ENCODE measurements at places on chromosomes 5 and 9.

- peak; percentile 80 for DNase-seq
These were observed 598 bp downstream of the RGP1 start for GRCh38 chr9:35749515-35750255.

DNA sequence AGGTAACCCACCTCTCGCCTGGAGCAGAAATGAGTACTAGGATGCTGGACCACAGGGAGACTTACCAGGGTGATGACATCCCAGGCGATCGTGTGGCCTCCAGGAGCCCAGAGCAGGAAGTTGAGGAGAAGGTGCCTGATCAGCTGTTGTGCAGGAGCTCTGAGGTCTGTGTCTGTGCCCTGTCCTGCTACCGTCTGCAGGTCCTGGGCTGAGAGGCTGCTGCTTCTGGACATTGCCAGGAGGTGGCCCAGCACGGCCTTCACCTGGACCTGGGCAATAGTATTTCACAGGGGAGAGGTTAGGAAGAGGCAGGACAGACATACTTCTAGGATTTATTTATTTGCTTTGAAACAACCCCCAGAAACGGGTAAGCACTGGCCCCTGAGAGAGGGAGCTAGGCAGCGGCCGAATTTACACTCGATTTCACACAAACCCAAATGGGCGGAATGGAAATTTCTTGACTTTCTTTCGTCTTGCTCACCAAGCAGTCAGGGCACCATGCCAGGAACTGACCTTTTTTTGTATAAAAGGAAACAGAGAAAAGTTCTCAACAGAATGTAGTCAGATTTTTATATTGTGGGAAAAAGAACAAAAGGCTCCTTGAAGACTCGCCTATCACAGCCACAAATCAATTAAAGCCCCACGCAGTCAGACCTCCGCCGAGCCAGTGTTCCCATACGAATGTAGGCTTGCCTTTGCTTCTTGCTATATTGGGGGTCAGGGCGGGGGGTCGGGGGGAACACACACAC is 210.3 kb downstream of the FANCC start:
- no peak for DNase-seq

GRCh38 chr5:179825655-179826182 is 5.0 kb downstream of the SQSTM1 start:
- DNase-seq = no peak

GRCh38 chr9:8628791-8629190 is 829.2 kb upstream of the DMAC1 start:
- no peak for DNase-seq

- DNase-seq = no peak
These were observed 107.1 kb downstream of the CDH18 start for GRCh38 chr5:19880859-19881436.

DNA sequence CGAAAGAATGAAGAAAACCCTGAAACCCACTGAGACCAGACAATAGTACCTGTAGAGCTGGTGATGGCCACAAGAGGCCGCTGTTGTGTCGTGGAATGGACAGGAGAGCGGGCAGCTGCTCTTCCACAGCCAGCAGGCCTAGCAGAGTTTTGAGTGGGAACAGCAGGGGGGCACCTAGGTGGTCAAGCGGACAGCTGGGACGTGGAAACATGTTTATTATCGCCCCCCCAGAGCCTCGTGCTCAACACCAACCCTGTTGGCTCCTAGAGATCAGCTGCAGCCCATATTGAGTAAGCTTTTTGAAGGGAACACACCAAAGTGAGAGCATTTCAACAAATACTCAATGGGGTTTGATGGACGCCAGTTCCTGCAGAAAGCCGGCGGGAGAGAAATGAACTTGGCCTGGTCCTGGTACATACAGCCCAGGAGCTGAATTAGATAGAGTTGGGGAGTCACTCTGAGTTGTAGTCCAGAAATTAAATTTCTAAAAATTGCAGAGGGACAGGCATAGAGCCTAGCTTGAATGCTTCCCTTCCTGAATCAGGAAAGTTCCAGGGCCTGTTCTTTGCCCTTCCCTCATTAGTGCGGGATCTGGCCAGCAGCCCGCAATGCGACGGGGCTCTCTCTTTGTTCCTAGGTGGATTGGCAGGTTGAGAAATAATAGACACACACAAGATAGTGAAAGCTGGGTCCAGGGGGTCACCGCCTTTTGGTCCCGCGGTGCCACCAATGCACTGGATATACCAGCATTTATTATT is 33.8 kb downstream of the MFAP3 start:
- DNase-seq = peak; percentile 95

- DNase-seq = peak; percentile 32
These were observed 51.5 kb upstream of the SH3PXD2B start for GRCh38 chr5:172505845-172506244.

GRCh38 chr5:73599380-73599779 is 26.6 kb upstream of the ARHGEF28 start:
- DNase-seq = no peak

DNA sequence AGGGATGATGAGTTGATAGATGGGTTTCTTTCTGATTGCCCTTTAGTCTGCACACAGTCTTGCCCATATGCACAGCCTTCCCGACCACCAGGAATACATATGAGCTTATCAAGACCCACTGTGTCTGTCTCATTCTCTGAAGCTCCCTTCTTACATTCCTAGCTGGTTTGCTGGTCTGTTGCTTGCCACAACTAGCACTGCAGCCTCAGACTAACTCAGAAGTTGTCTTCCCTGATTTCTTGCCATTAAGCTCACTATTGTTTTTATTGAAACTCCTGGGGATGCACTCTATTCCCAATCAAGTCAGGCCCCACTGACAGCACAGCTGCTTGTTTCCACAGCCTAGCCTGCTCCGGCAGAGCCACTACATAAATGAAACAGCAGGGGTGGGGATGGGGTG is 97.5 kb downstream of the SAXO1 start:
- DNase-seq = no peak

GRCh38 chr5:14913096-14913495 is 41.5 kb upstream of the ANKH start:
- DNase-seq = no peak

DNA sequence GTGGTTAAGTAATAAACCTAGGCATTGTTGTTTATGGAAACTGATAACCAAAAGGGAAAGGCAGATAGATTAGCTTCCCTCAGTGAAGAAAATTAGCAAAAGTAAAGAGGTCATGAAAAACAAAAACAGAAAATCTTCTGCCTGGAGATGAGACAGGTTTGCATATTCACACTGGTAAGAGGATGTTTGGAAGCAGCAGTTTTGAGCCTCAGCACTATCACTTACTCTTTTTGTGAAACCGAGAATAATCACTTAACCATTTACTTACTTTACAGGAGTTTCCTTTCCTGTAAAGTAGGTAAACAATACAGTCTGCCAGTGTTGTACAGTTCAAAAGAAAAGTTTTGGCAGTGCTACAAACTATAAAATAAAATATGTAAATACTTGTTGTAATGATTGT is 35.5 kb upstream of the EMB start:
- no peak for DNase-seq

DNA sequence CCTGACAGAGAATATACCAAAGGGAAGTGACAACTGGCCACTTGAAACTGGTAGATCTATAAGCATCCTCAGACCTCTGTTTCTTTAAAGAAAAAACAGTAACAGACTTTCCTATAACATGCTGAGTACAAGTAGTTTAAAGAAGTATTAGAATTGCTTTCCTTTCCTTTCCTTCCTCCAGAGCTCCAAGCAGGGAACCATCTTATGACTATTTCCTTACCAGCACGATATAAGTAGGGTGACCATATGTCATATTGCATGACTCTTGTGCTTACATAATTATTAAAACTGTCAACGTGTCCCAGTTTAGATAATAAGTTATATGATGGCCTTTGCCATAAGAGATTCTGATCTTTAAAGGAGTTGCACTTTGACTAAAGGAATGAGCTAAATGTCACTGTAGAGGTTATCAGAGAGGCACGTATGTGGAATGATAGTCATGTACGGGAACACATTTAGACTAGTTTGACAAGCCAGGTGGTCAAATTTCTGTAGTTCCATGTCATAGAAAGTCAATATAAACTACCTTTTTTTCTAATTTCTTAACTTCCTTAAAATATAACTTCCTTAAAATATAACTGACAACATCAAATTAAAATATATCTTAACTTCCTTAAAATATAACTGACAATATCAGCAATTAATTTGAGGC is 212.7 kb upstream of the CD180 start:
- DNase-seq = no peak

GRCh38 chr5:167479779-167480178 is 811.7 kb upstream of the WWC1 start:
- no peak for DNase-seq

GRCh38 chr9:132163876-132164603 is 2.2 kb downstream of the NTNG2 start:
- no peak for DNase-seq

GRCh38 chr5:2000591-2000990 is 117.9 kb upstream of the IRX4 start:
- DNase-seq = no peak

DNA sequence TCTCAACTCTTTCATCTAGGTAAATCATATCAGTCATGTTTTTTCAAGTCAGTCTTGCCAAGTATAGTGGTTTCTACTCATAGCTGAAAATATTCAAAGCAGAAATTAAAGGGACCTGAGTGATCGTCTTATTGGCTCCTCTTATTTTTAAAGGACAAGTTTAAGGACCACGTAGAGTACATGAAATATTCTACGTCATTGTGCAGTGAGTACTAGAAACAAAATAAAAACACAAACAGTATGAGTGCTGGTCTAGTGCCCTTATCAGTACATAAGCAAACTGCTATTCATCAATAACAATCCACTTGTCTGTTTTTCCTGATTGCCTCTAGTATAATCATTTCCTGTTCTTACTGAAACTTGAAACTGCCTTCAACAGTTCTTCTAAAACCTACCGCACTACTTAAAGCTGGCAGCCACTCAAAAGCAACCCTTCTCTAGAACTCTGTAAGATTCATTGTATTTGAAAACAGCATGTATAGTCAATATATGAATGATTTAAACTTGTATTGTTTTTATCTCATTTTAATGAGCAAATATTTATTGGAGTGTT is 853.7 kb downstream of the TAF11L14 start:
- DNase-seq = no peak

GRCh38 chr9:21711504-21711903 is 90.9 kb upstream of the MTAP start:
- DNase-seq = no peak

- DNase-seq = no peak
These were observed 513 bp upstream of the RNF180 start for GRCh38 chr5:64165160-64165499.

DNA sequence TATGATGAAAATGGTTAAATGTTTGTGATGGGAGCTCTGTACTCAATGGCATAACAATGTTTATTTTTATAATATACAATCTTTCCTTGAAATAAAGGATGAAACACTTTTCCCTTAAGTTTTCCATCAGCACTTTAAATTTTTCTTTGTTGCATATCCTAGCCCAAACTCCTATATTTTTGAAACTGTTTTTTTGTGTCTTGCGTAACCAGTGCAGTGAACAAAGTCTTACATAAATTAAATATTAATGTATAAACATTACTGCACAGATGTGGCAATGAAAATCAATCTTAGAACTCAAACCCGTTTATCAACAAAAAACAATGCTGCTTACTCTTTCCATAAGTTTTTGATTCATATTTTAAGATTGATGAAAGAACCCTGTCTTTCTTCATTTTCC is 34.1 kb upstream of the IL31RA start:
- no peak for DNase-seq

DNA sequence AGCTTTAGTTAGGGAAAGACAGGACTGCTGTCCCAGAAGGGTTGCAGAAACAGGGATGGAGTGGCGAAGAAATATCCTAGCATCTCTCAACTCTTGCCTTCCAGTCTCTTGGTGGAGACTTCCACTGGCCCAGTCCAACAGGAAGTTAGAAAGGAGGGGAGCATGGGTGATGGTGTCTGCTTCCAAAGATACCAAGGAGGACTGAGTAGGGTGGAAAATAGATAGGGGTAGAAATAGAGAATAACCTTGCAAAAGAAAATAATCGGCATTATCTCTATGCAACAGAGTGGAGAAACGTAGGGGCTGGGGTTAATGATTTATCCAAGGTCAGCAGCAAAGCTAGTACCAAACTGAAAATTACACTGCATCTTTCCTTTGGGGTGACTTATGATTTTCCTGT is 242.3 kb downstream of the PSAT1 start:
- no peak for DNase-seq

- DNase-seq = no peak
These were observed 6.6 kb upstream of the PHYHD1 start for GRCh38 chr9:128913995-128914772.

DNA sequence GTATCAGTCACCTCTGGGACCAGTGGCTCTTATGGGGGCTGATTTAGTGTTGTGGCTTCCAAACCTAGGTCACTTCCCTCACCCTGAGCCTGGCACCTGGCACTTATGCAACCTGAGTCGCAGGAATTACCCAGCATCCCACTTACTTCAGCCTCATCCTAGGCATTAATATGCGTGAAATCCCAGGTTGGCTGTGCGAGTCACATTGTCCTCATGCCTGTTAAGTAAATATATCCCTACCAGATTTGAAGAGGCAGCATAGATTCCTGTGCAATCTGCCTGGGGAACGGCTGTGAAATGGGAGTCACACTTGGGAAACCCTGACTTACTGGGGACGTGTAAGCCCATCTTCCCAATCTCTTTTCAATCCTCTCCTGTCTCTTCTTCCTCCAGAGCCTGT is 42.7 kb upstream of the AKNA start:
- DNase-seq = no peak

GRCh38 chr5:132458651-132459030 is 31.9 kb downstream of the IRF1 start:
- DNase-seq = no peak

DNA sequence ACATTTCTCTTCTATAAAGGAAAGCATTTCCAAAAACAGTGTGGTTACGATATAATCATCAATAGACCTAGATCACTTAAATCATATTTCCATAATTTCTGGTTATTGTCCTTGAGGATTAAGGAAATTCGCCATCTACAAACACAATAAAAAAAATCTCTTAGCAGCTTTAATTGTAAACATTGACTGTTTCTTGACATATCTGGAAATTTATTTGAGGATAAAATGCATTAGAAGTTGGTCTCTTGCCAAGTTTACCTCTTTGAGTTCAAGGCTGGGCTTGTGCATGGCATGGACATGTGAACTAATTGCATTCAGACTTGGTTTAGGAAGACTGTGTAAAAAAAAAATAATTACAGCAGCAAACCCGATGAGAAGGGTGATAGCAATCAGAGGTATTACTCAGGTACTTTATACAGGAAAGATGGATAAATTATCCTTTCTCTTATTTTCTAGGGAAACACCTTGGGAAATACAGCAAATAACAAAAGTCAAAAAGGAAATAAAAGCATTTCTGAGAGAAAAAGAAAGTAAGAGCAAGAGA is 237.9 kb downstream of the SLF1 start:
- no peak for DNase-seq

DNA sequence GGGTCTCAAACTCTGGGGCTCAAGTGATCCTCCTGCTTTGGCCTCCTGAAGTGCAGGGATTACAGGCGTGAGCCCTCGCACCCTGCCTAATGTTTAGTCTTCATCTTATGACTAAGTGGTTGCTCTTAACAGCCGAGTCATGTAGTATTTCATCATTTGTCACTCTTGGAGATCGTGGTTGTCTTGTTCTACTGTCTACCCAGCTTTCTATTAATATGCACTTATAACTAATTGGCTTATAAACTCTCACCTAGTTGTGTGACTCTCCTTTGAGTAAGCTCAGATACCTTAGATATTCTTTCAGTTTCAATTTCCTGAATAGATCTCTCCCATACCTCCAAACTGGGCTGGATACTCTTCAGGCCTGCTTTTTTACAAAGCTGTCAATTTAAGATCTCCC is 19.9 kb downstream of the SLC44A1 start:
- DNase-seq = no peak

GRCh38 chr9:22446589-22446949 is at the start of gene DMRTA1:
DMRTA1 (plus strand) TSS chr9:22446824; CDS start chr9:22447066, 242 bp downstream.
- DNase-seq = peak; percentile 92

Data from posterior vena cava (tissue), 2 donors.